ENCODE measurements at places on chromosomes 16 and 17. TPM values are rescaled to one million over a fixed set of nuclear protein-coding genes. Genes with fewer than 3 reads are reported as not detected.

GRCh38 chr16:6615636-6616035 is 717.0 kb upstream of the RBFOX1 start:
- DNase-seq: no peak

GRCh38 chr17:81076141-81076679 is 41.3 kb downstream of the BAIAP2 start:
- no peak for DNase-seq

- DNase-seq: no peak
These were observed 3.5 kb upstream of the LCMT1 start for GRCh38 chr16:25108054-25108453.

DNA sequence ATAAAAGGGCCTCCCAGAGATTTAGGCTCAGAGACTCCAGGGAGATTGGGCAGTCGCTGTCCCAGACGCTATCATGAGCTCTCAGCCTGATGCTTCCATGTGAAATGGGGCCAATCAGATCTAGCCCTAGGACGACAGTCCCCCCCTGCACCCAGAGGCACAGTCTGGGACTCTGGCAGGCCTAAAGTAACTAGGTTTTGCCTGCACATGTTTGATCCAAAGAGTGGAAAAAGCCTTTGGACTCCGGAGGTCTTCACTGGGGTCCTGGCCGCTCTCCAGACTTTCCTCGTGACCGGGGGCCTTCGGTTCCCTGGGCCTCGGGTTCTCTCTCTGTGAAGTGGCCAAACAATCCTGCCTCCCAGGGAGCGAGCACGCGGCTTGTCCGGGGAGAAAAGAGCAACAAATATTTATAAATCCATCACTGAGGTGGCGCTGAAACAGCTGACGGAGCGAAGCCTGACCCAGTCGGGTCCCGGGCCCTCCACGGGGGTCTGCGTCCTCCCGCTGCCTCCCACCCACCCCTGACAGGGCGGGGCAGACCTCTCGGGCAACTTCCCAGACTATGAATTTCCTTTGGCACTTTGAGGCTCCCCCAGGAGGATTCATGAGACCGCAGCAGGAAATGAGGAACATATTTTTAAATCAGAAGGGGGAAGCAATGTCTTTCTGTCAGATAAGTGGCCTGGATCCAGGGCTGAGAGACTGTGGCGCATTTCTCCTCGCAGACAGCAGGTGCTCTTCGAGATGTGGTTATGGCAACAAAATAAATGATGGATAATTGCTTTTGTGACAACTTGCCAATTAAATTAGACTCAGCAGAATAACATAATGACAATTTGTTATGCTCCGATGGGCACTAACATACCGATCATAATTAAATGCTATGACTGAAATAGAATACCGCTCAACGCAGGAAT is 38.9 kb downstream of the MRPS23 start:
- peak; percentile 31 for DNase-seq

- DNase-seq: no peak
These were observed 12.4 kb downstream of the METTL9 start for GRCh38 chr16:21611556-21612384.

DNA sequence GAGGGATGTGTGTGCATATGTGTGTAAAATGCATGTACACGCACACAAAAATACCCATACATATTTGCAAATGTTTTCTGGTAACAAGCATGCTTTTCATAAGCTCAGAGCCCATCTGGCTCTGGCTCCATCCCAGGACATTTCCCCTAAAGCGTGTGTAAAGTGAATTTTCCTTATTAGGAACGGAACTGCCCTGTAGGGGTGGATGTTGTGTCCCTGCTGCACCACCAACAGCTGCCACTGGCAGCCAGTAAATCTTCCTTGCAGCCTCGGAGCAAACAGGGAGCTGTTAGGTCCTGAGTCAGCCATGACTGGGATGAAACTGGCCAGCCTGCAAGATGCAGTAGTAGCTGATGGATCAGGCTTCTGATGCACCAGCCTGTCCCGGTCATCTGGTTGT is 393.5 kb downstream of the UTP18 start:
- peak; percentile 18 for DNase-seq

DNA sequence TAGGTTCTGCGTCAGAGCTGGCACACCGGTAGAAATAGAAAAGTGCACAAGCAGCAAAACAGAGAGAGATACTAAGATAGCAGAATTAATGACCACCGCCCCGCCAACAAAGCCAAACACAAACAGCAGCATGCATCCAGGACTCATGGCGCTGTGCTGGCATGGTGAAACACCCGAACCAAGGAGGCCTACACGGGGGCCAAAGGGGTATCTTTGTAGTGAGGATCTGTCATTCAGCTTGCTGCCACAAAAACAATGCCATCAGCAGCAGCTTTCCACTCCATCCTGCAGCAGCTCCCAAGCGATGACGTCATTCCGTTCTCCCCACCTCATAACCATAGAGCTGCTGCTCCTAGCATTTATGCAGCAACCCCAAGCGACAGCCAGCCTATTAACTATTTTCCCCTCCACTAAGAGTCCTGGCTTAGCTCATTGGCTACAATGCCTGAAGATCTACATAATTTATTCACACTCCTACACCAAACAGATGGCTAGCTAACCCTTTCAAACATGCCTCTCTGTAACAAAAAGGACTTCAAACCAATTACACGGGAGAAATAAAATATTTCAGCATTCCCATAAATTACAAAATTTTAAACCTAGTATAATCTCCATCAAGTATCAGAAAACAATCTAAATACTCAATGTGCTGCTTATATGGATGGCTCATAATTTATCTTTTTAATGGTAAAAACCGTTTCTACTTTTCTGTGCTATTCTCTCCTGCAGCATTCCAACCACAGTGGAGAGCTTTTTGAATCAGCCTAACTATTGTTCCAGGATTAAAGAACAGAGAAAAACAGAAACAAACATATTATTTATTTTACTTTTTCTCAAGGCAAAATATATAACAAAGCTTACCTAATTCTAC is 73.9 kb downstream of the SPAG9 start:
- DNase-seq: peak; percentile 87

DNA sequence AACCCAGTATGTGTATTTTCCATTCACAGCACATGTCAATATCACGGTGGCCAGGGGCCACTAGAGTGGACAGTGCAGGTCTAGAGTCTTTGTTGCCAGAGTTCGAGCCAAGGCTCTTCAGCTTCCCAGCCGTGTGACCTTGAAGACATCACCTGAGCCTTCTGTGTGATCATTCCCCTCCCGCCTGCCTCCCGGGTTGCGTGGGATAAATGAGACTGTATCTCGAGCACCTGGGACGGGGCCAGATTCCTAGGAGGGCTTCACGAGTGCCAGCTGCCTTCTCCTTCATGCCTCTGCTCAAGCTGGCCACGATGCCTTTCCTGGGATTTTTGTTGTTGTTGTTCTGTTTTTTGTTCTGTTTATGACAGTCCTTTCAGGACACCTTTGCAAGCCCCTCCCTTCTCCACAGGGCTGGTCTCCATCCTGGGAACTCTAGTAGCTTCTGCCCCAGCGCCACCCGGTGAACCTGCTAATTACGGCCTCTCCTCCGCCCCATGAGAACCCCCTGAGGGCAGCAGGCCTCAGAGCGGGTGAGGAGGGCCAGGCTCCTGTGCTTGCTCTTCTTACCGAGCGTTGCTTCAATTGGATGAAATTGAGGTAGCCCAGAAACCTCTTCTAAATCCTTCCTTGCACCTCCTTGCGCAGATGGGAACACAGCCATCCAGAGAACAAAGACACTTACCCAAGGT is 3.9 kb downstream of the SPNS2 start:
- no peak for DNase-seq

- no peak for DNase-seq
These were observed 267.1 kb downstream of the CBLN1 start for GRCh38 chr16:49014277-49015224.

GRCh38 chr16:83727018-83727417 is 80.8 kb upstream of the HSBP1 start:
- no peak for DNase-seq

GRCh38 chr17:70190959-70191805 is 21.9 kb downstream of the KCNJ2 start:
- DNase-seq: no peak

- DNase-seq: no peak
These were observed 118.3 kb upstream of the FAM20A start for GRCh38 chr17:68719431-68719830.

- no peak for DNase-seq
These were observed 179.1 kb downstream of the ABCC12 start for GRCh38 chr16:47976636-47977210.

DNA sequence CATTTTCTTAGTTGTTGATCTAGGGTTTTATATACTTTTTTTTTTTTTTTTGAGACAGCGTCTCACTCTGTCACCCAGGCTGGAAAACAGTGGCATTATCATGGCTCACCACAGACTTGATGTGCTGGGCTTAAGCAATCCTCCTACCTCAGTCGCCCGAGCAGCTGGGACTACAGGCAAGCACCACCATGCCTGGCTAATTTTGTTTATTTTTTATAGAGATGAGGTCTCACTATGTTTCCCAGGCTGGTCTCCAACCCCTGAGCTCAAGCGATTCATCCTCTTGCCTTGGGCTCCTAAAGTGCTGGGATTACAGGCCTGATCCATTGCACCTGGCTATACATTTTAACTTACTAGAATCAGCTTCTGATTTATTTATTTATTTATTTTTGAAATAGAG is 34.2 kb upstream of the ATP2A3 start:
- no peak for DNase-seq

- no peak for DNase-seq
These were observed 20.1 kb upstream of the RNPS1 start for GRCh38 chr16:2287916-2288547.

DNA sequence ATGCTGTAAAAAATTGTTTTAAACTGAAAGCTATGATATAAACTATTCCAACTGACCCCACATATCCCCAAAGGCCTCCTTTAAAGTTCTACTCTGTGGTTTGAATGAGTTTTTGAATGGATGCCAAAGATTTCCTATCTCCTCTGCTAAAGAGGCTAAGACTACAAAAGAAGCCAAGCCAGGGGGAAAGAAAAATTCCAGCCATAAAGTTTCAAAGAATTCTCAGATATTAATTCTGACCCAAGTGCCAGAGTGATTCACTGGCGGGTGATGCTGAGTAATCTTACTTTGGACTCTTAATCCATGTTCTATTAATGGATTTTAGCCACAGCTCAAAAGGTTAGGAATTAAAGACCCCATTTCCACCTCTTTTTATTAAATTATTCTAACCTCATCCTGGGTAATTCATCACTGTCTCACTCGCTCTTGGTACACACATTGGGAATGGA is 60.7 kb downstream of the HS3ST3A1 start:
- no peak for DNase-seq

DNA sequence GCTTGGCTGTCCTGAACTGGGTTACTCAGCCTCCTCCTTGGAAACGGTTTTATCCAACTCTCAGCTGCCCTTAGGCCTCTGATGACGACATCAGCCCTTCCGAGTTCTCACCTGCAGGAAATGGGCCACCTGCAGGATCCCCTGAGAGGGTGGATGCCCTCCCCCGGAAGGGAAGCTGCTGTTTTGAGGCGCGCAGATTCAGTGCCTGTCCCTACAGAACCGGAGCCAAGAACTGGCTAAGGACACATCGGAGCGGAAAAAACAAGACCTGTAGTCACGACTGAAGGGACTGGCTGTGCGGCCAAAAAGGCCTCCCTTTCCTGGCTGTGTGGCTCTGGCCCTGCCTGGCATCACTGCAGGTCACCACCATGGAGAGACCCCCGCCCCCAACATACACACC is 11.7 kb upstream of the C16orf95 start:
- no peak for DNase-seq

GRCh38 chr16:12158428-12158827 is 181.9 kb downstream of the SNX29 start:
- DNase-seq: no peak

DNA sequence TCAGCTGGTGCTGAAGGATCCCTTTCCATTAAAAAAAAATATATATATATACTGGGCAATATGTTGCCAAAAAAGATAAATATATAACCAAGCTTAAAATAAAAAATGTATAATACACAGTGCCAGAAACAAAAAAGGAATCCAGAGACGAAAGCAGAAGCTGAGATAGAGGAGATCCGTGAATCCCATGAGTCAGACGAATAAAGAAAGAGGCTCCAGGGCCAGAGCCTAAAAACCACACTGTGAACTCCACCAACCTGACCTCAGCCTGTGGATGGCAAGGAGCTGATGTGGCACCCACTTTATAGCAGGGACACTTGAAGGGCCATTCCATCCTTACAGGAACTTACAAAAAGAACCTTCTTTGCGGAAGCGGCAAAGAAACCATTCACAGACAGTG is 34.8 kb downstream of the PITPNM3 start:
- no peak for DNase-seq

GRCh38 chr17:64692187-64692586 is 30.1 kb upstream of the SMURF2 start:
- peak; percentile 34 for DNase-seq

- no peak for DNase-seq
These were observed 24.7 kb upstream of the TMC7 start for GRCh38 chr16:18959031-18959505.

GRCh38 chr16:2071454-2072202 is 23.8 kb downstream of the TSC2 start:
- DNase-seq: no peak

- DNase-seq: no peak
These were observed 20.1 kb downstream of the USP6 start for GRCh38 chr17:5135726-5136579.

- DNase-seq: no peak
These were observed 11.5 kb upstream of the PRSS54 start for GRCh38 chr16:58306327-58306726.

- DNase-seq: no peak
These were observed 939 bp upstream of the WDR90 start for GRCh38 chr16:648071-648780.

GRCh38 chr16:57548408-57548807 is 6.0 kb downstream of the ADGRG5 start:
- no peak for DNase-seq

GRCh38 chr17:42682722-42683403 is 532 bp downstream of the CNTNAP1 start:
- DNase-seq: peak; percentile 69

DNA sequence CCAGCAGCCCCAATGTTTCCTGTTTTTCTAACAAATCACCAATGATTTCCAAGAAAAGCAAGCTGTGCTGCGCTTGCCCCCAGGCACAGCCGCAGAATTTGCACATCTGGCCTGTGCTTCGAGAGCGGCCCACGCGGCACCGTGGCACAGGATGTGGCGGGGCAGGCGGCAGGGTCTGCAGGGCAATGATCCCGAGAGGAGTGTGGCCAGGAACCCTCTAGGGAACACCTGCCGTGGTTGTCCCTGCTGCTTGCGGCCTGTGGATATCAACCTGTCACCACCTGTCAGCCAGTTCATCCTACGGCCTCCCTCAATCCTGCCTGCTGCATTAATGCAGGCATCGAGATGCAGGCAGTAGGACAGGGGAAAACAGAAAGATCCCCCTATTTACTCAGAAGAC is 24.0 kb downstream of the PIK3R5 start:
- no peak for DNase-seq

NGFR gene
- 50.8 TPM for polyA plus RNA-seq

RPL13 gene
- 5,003 TPM for polyA plus RNA-seq

NOTUM gene
- polyA plus RNA-seq: 4.4 TPM

MSL1 gene
- 95.5 TPM for polyA plus RNA-seq

HSD17B2 gene
- 0.30 TPM for polyA plus RNA-seq

LDHD gene
- 3.7 TPM for polyA plus RNA-seq

ACSM2A gene
- 0.34 TPM for polyA plus RNA-seq

AANAT gene
- polyA plus RNA-seq: 0.36 TPM

RAB37 gene
- 1.2 TPM for polyA plus RNA-seq

TP53TG3C gene
- polyA plus RNA-seq: not detected

COPRS gene
- polyA plus RNA-seq: 33.2 TPM

NHLRC4 gene
- 1.4 TPM for polyA plus RNA-seq

ZSCAN10 gene
- polyA plus RNA-seq: 0.34 TPM

NPIPB9 gene
- polyA plus RNA-seq: 2.6 TPM

MILR1 gene
- polyA plus RNA-seq: 6.9 TPM

BMERB1 gene
- polyA plus RNA-seq: 21.0 TPM

DHRS11 gene
- polyA plus RNA-seq: 7.0 TPM

Measured in hindlimb muscle (tissue), 1 donor.